Activated T-cell treated with anti-CD3 and anti-CD28 coated beads, Interleukin-2, amount 50 U/mL, for 1 hour (primary cell): ENCODE measurements at places on chromosomes 11 and 22.

DNA sequence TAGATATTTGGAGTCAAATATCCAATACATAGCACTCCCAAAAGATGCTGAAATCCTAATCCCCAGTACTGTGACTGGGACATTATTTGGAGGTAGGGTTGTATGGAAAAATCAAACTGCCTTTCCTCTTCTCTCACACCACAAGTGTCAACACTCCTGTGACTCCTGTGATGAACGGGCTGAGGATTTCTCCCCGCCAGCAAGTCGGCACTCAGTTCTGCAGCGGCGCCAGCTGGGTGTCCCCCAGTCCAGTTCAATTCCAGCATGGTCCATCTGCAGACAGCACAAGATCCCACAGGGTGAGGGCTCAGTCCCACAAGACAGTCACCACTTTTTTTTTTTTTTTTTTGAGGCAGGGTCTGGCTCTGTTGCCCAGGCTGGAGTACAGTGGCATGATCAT lies 4.3 kb upstream of the PARVB start:
- no peak for DNase-seq

DNA sequence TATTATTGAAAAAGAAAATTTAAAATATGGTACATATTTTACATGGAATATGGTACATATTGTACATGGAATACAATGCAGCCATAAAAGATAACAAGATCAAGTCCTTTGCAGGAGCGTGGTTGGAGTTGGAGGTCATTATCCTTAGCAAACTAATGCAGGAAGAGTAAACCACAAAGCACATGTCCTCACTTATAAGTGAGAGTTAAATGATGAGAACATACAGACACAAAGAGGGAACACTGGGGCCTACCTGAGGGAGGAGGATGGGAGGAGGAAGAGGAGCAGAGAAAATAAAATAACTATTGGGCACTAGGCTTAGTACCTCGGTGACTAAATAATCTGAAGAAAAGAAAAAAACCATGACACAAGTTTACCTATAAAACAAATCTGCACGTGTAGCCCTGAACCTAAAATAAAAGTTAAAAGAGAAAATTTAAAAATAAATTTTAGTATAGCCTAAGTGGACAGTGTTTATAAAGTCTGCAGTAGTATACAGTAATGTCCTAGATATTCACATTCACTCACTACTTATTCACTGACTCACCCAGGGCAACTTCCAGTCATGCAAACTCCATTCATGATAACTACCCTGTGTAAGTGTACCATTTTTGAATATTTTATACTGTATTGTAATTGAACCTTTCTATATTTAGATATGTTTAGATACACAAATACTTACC lies 204.4 kb downstream of the FAM76B start:
- DNase-seq: no peak

GRCh38 chr22:38213990-38214301 lies 12.2 kb downstream of the MAFF start:
- DNase-seq: no peak

DNA sequence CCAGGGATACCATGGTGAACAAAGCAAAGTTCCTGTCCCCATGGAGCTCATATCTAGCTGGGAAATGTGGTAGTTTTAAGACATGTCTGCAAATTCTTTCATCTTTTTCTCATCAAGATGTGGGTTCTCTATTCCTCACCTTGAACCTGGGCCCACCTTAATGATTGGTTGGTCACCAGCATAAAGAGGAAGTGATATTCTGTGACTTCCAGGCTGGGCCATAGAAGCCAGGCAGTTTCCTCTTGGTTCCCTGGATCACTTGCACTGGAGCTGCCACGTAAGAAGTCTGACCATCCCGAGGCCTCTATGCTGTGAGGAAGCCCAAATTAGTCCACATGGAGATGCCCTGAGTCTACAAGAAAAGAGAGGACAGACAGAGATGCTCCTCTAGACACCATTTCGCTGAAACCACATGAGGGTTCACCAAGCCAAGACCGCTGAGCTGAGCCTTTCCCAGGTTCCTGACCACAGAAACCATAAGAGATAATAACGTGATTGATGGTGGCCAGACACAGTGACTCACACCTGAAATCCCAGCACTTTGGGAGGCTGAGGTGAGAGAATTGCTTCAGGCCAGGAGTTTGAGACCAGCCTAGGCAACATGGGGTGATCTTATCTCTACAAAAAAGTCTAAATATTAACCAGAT lies 119.5 kb upstream of the ISX start:
- no peak for DNase-seq
